Pulmonary artery endothelial cell (primary cell): ENCODE measurements at places on chromosomes 6 and 20.

DNA sequence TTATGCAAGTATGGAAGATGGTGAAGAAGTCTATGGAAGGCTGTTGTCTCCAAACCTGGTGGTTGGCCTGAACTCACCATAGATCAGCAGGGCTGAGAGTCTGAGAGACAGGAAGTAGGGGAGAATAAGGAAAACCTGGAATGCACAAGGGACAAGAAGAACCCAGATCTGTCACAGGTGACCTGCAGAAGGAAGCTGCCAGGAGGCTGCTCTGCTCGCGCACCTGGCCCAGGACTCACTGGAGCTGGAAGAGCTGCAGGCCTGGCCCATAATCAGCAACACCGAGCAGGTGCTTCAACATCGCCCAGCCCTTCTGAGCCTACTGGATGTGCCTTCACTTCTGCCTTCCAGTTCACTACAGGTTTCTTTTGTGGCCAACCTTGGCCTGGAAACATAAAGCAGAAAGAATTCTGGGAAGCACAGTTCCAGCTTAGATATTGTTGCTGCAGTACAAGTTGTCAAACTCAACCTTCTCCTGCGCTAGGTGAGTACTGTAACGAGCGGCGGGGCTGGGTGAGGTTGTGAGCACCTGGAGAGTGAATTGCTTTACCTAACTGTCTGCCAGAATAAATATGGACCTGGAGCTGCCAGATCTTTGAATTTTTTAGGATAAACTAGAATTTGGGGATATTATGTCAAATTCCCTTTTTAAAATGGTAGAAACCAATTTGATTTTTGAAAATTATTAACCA is 82.4 kb downstream of the CDH26 start:
- no peak for DNase-seq

- no peak for DNase-seq
Measured at GRCh38 chr6:108071736-108072276, 2.7 kb downstream of the OSTM1 start.

GRCh38 chr20:31570021-31570463 is 35.0 kb upstream of the ID1 start:
- DNase-seq, result no peak

DNA sequence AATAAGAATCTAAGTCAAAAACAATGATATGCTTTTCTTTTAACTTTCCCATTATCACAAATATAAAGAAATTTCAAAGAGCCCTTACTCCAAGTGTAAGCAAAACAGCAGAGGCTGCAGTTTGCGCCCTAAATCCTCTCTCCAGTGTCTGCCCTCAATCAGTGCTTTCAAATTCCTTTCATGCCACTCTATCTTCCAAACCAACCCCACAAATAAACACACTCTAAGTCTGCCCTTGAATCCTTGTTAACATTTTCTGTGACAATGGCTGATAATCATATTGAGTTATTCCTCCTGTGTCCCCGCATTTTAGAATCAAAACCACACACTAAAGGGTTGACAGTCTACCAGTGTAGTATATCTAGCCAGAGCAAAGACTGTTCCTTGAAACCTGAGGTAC is 317.9 kb upstream of the MARCKS start:
- DNase-seq, result no peak
